Sigmoid colon (tissue), 7 donors: ENCODE measurements at places on chromosomes 2 and 18.

DNA sequence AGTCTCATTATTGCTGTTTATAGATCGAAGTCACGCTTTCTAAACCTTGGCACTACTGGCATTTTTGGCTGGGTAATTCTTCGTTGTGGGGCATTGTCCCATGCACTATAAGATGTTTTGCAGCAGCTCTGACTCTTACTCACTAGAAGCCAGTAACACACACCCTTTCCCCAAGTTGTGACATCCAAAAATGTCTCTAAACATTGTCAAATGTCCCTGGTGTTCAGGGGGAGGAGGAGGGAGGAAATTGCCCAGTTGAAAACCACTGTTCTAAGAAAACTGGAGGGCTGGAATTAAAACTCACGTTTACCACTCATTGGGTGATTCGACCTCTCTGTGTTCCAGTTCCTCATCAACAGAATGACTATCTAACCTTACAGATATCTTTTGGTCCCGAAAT is 115.7 kb upstream of the KLF7 start:
- DNase-seq, result no peak

- DNase-seq, result peak; percentile 78
These were observed 1.1 kb upstream of the SEH1L start for GRCh38 chr18:12946549-12947284.

DNA sequence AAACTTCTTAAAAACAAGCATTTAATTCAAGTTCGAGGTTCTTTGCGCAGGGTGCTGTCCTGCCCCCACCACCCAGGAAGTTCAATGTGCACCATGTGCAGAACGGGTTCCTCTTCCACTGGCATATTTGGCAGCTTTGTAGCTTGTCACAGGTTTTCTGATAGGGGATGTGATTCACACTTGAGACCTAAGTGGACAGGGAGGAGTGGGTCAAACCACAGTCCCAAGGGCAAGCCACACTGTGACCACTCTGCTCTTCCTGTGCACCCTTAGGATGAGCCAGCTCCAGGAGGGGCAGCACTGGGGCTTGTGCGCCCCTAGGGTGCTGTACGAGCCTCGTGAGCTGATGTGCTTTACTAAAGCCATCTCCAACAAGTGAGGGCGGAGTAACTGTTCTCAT is 82.5 kb downstream of the TGFA start:
- DNase-seq, result no peak

DNA sequence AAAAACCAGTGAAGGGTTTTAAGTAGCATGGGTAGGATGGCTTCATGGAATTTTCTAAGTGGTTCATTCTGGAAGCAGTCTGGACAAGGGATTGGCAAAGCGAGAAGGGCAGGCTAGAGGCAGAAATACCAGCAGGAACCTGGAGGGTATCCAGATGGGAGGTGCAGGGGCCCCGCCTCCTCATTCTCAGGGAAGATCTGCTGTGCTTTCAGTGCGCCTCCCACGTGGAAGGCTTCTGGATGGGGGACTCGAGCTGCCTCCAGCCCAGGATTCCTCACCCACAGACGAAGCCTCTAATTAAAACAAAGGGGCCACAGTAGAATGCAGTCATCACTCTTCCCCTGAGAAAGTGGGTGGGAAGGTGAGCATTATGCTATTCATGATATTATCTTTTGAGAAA is 79.8 kb downstream of the VSNL1 start:
- DNase-seq, result no peak

DNA sequence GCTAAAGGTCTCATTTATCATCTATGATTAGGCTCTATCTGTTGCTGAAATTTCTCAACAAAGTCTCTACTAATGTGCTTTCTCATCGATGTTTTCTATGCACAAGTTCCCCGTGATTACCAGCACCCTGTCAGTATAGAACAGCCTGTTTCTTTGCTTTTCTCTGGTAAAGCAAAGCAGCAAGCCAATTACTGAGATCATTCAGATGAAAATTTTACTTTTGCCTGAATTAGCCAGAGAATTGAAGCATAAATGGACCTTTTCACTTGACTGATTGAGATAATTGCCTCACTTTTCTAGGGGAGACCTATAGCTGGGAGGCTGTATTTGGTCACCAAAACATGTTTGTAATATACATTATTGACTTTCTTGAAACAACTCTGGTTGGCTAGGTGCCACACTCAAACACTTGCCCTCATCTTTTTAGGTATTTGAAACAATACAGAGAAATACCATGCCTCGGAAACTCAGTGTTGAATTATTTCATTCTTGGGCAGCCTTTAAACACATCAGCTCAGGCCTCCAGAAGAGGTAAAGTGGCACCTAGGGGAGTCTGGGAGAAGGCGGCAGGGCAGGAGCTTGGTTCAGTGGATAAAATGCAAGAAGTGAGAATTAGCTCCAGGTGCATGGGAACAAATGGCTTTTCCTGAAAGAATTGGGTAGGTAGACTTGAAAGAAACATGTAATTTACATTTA is 96.2 kb downstream of the GALNT3 start:
- no peak for DNase-seq

DNA sequence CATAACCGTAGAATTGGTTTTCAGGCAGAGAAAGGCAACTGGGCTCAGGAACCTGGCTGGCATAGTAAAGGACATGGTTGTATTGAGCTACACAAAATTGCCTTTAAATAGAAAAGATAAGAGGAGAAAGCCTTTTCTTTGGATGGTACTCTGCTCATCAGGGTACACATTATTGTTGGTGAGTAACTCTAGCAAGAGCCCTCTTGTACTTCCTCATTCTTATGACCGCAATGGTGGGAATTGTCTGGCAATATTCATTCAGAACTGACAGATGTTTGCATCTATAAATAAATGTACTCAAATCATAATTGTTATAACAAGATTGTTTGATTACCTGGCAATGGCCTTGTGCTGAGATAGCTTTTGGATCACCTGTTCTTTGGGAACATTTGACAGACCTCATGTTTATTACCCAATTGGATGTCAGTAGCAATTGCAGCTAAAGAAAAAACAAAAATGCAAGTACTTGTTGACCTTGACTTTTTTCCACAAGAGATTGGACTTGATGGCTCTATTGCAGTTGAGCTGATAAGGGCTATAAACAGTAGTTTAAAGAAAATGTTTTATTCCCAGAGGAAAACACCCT is 43.9 kb downstream of the MEIS1 start:
- DNase-seq, result no peak

- DNase-seq, result no peak
These were observed 76.0 kb downstream of the RFTN2 start for GRCh38 chr2:197599285-197599965.

DNA sequence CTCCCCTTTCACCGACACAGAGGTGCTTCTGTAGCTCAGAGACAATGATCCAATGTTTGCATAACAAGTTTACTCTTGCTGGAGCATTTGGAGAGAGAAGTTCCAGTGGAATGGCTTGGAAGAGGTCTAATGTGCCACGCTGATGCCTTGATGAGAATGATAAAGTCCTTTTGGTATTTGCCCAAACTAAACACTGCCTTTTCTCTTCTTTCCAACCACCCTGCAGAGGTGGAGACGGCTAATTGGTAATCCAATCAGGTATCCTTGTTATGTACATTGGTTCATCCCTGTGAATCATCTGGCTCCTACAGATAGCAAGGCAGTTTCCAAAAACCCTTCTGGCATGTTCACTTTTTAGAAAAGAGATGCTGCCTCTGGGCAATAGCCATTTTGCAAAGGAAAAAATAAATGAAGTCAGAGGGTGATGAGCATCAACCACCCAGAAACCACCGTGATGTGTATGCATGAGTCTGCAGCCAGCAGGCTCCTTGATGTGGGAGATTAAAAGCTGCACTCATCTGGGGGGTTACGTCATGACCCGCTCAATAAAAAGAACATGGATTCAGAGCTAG is 40.6 kb downstream of the KIAA2012 start:
- DNase-seq, result no peak

DNA sequence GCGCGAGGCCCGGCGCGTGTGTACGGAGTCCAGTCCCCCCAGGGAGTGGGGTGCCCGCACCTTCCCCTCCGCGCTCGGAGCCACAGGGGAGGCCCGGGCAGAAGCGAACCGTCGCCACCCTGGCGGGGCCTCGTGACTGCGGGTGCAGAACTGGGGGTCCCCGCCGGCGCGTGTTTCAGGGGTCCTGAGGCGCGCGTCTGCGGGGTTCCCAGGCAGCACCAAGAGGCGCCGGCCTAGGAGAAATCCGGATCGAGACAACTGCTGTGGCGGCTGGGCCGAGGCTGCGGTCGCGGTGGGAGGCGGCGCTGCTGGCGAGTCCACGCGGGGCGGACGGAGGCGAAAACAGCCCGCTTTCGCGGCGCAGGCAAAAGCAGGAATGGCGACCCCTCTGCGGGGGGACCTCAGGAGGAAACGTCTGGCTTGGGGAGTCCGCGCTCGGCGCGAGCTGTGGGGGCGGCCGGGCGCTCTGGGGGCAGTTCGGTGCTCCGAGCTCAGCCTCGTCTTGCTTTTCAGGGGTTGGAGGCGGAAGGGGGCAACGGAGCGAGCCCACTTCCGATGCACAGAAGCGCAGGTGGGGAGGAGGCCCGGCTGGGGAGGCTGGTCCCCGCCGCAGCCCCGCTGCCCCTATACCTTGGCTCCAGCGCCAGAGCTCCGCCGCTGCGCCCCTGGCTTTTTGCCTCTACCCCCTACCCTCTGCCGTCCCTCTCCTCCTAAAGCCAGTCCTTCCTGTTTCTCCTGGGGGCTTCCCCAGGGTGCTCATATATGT is 81.5 kb upstream of the LDLRAD4 start:
- DNase-seq, result no peak

DNA sequence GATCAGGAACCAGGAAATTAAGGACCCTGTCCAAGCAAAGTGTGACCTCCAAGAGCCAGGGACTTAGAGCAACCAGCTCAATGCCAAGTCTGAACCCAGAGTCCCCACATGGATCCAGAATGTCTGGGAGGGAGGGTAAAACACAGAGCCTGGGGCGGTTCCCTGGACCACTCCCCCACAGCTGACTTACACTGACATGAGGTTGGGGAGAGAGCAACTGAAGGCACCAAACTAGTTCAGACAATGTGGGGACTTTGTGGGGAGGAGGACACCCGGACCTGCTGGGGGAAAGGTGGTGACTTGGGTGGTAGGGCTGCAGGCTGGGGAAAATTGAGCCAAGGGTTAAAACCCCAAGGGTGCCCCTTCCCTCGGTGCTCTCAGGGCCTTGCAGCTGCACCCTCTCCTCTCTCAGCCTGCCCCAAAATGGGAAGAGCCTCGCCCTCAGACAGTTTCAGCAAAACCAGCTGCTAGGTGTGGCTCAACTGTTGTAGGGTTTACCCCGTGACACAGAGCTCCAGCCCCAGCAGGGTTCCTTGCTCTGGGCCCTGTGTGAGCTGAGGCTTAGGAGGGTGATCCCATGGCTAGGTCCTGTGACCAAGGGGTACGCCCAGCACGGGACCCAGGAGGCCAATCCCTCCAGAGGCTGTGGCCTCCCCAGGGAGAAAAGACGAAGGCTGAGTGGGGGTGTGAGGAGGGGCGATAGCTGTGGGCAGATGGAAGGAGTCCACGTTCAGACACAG is 28.6 kb downstream of the MARCO start:
- DNase-seq, result peak; percentile 77

DNA sequence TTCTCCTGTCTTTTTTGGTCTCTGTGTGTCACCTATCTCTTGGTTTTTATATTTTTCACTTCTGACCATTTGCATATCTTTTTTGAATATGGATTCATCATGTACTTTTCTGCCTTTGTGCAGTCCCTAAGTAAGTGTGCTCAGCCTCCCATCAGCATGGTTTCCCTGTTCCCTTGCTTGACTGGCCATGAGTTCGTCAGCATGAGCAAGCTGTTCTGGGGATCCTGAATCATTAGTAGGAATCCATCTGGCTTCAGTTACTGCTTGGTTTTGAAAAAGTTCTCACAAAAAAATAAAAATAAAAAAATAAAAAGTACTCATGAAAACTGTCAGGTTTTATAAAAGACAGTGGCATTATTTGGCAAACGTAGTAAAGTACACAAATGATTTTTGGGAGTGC is 144.1 kb downstream of the NCOA1 start:
- DNase-seq, result no peak

DNA sequence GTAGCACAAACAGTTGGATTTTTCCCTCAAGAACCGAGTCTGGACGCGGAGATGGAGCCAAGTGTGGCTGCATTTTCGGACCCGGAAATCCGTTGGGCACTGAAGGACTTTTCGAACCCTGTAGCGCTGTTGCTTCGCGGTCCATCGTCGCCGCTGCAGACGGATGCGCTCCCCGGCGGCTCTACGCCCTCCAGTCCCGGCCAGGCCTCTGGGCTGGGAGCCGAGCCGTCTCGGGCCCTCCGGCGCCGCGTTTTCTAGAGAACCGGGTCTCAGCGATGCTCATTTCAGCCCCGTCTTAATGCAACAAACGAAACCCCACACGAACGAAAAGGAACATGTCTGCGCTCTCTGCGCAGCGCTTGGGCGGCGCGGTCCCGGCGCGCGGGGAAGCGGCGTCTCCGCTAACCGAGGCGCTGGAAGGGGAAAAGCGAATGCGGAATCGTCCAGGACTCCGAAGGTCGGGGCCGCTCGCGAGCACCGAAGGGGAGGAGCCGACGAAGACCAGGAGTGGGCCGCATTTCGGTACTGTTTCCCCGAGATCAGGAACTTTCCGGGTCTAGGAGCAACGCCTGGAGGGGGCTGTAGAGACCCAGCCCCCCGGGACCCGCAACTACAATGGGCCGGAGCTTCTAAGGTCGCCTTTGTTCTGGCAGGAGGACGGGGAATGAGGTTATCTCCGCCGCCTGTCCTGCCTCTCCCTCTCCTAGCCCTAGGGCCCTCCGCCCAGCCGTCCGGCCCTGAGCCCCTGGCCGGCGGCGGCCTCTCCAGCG is 3.2 kb downstream of the EMX1 start:
- peak; percentile 41 for DNase-seq

DNA sequence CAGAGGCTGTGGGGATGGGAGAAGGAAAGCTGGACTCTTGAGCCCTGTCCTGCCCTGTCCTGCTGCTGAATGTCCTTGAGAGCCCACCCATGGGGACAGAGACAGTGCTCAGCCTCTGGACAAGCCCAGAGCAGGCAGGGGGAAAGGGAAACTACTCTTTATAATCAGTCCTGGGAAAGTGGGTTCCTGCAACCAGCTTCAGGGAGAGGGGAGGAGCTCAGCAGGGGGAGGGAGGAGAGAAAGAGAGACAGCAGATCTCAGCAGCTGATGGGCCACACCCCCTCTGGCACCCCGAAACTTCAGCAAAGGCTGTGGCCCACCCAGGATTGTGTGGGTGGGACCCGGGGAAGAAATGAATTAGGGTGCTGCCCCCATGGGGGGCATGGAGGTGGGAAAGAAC is 11.6 kb downstream of the ECEL1 start:
- DNase-seq, result peak; percentile 29

- DNase-seq, result no peak
These were observed 12.2 kb upstream of the TPRKB start for GRCh38 chr2:73749314-73749713.
